ENCODE measurements at places on chromosomes 7 and 10. TPM values are rescaled to one million over a fixed set of nuclear protein-coding genes. Genes with fewer than 3 reads are reported as not detected.

The ZNF804B gene
- not detected for total RNA-seq

The CLIP2 gene
- total RNA-seq: 37.9 TPM

DNA sequence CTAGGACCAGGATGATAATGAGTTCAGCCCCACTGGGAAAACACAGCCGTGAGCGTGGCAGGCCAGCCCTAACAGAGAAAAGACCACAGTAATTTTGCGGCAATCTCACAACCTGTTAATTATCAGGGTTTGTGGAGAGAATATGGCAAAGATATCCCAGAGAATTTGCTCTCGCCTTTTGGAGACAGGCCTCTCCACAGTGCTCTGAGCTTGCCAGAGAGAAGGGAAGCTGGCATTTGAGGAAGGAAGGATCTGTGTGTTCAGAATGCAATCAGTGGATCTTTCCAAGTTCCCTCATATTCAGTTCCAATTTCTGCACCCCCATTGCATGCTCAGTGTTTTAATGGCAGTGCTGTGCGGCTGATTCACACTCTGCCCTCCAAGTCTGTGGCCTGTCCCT, 60.2 kb downstream of the PLPP4 start:
- DNase-seq: no peak

DNA sequence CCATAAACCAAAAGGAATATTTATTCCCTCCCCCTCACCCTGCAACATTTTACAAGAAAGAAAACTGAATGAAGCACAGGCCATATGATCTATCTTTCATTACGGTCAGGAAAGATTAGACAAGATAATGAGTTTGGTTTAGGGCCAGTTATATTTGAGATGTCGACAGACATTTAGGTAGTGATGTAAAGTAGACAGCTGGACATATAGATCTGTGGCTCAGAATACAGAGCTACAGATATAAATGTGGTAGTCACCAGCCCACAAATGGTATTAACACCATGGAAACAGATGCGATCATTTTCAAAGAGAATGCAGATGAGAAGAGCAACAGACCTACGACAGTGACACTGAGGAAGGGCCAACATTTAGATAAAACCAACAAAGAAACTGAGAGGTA, 142.5 kb downstream of the SRPK2 start:
- no peak for DNase-seq

- DNase-seq: no peak
Observed at GRCh38 chr7:18798088-18798906, 302.7 kb downstream of the HDAC9 start.

DNA sequence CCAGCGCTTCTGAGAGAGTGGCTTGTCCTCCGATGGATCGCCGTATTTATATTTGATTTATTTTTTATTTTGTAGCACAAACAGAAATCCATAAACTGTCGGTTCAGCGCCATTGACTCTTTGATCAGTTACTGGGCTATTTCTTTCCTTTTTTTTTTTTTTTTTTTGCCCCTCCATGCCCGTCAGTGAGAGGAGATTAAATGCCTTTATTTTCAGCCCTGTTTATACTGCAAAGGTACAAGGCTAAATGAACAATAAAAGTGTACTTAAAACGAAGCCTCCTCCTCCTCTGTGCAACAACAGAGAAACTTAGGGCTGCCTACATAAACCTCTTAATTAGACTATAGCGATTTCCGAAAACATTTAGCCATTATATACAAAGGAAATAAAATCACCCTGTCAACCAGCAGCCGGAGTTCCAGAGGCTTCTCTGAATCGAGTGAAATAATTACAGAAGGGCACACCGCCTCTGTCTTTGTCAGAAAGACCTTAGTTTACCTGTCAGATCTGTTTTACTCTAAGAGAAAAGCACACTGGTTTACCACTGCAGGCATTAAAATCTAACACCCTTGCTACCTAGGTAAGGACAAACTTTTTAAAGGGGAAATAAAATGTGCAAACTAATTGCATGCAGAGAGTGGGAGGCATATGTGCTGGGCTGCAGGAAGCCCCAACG, 3.5 kb downstream of the EBF3 start:
- DNase-seq: no peak

- DNase-seq: no peak
Observed at GRCh38 chr10:114077347-114077746, 33.7 kb downstream of the ADRB1 start.

GRCh38 chr10:132353456-132354355, 21.7 kb downstream of the LRRC27 start:
- DNase-seq: no peak

DNA sequence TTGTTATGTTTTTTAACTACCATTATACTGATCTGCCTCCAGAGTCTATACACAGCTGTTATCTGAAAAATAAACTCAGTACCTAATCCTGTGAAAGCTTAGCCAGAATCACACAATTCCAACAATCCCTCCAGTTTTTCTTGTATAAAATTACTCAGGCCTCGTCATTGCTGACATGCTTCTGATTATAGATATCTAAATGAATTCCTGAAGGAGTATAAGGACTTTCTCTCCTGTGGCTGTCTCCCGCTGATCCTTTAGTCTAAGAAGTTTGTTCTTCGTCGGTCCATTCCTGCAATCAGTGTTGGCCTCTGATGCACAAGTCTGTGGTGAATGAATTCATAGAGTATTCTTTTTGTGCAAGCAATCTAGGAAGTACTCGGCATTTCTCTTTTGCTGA, 288.9 kb upstream of the SEMA3C start:
- no peak for DNase-seq

GRCh38 chr7:27693794-27694193, 31.1 kb upstream of the HIBADH start:
- DNase-seq: no peak
